ENCODE measurements at places on chromosomes 1 and 21.

DNA sequence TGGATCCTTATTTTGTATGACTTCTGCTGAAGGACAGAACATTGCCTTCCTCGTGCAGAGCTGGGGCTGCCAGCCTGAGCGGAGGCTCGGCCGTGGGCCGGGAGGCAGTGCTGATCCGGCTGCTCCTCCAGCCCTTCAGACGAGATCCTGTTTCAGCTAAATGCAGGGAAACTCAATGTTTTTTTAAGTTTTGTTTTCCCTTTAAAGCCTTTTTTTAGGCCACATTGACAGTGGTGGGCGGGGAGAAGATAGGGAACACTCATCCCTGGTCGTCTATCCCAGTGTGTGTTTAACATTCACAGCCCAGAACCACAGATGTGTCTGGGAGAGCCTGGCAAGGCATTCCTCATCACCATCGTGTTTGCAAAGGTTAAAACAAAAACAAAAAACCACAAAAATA lies 27.5 kb upstream of the KDM4A start:
- no peak for DNase-seq

GRCh38 chr1:175470591-175470990 lies 272.8 kb downstream of the TNR start:
- no peak for DNase-seq

- no peak for DNase-seq
These were observed 386.2 kb downstream of the LRRIQ3 start for GRCh38 chr1:73811798-73812197.

- no peak for DNase-seq
These were observed 1502.5 kb downstream of the KCNT2 start for GRCh38 chr1:195105773-195106172.

DNA sequence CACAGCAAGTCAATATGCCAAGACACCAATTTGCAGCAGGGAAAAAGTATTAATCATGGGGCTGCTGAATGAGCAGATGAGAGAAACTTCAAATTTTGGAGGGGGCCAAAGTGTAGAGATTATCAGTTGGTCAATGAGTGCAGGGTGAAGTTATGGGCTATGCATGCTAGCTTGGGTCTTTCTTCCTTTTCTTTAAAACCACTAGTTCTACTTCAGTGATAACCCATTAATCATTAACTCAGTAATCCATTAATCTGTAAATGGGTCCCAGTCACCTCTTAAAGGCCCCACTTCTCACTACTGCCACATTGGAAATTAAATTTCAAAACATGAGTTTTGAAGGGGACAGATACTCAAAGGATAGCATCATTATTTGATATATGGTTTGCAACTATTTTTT lies 688.6 kb upstream of the ADGRL4 start:
- DNase-seq: no peak

- DNase-seq: no peak
These were observed 349.6 kb downstream of the LMO4 start for GRCh38 chr1:87678266-87678665.

DNA sequence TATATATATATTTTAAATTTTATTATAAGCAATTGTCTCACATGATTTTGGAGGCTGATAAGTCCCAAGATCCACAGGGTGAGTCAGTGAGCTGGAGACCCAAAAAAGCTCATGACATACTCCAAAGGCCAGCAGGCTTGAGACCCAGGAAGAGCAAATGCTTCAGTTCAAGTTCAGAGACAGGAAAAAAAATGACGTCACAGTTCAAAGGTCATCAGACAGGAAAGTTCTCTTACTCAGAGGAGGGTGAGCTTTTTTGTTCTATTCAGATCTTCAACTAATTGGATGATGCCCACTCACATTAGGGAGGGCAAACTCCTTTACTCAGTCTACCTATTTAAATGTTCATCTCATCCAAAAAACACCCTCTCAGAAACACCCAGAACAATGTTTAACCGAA lies 18.2 kb downstream of the RXRG start:
- DNase-seq: peak; percentile 50

DNA sequence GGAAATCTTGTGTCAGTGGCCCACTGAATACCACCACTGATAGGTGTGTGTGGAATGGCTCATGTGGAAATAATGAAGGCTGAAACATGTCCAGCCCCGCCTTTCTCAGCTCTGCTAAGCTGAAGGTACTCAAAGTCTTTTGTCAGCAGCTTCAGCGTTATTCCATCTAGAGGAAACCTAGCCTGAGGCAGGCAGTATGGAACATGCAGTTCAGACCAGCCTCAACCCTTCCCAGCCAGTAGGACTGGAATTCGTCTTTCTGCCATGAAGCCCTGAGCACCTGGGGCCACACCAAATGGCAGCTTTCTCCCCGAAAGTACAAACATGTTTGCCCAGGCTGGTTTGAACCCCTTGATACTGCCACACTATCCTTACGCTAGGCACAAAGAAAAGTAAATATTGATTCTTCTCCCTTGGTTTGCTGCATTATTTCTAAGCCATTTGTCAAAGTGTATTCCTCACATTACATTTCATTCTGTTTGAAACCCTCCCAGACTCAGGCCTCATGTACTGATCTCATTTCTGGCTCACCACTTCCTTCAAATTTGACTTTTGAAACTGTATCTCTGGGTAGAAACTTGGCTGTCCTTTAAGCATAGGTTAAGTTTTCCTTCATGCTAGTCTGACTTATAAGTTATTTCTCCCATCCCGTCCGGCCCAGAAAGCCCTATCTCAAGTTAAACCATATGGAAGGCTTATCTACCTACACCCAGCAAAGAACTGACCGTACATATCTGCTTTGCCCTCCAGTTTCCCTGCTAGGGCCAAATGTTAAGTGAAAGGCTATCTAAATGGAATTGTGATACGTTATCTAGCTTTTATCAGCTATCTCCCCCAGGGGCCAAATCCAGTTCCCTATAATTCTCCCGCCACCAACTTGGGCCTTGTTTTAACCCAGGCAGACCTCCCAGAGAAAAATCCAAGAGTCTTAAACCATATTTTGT lies 45.7 kb upstream of the HOOK1 start:
- no peak for DNase-seq

DNA sequence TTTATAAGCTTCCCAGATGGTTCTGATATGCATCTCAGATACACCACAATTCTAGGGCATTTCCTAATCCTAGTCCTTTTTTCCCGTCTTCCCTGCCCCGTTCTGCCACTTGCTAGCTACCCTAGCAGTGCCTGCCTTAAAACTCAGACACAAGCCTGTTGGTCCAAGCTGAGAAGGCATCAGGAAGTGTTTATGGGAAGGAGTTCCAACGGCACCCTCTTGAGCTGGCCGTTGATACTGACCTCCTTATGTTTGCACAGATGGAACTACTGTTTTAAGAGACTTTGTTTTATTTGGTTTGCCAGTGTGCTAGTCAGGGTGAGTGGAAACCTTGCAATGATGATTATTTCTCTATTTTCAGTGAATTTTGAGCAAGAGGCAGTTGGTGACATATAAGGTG lies 67.2 kb downstream of the UCK2 start:
- DNase-seq: no peak

GRCh38 chr1:8510041-8510823 lies 192.3 kb downstream of the SLC45A1 start:
- DNase-seq: no peak

DNA sequence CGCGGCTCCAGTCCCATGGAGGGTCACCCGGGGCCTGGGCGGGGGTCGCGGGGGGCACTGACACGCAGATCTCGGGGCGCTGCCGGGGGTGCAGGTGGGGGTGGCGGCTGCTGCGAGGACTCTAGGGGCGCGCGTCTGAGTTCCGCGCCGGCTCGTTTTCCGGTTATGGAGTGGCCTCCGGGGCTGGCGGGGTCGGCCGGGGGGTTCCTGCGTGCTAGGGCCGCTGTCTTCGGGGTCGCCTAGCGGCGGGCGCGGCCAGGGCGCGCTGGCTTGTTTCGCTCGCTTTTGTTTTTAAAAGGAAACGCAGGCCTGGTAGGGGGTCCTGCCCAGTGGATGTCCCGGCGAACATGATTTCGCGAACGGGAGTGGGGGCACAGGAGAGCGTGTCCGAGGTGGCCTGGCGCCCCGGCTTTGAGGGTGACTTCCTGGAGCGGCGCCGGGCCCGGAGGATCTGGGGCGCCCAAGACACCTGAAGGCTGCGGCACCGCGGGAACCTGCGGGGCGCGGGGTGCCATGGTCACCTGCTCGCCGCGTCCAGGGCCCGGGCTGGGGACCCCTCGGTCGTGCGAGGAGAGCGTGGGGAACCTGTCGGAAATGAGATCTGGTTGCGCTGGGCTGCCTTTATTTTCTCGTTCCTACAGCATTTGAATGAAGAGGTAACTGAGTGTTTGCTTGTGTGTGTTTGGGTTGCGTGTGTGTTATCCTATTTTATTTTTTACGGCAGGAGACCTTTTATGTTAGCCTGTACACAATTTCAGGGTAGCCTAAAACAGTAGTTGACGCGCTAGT lies 618 bp downstream of the ETS2 start:
- no peak for DNase-seq

DNA sequence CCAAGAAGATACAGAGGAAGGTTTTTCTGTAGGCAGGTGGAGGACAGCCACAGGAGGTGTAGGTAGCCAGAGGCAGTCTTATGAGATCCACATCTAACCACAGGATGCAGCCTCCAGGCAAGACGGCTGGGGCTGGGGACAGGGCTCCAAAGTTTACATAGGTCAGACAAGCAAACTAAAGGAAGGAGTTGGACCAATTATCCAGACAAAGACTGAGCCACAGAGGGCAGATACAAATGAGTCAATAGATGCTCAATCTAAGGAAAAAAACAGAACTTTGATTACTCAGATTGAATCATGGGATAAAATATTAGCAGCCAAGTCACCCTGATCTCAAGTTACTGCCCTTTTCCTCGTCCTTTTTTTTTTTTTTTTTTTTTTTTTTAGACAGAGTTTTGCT lies 91.6 kb downstream of the RGS7 start:
- DNase-seq: no peak

GRCh38 chr1:94095112-94095637 lies 25.8 kb downstream of the ABCA4 start:
- DNase-seq: no peak

GRCh38 chr1:162899422-162900146 lies 38.6 kb upstream of the CCDC190 start:
- no peak for DNase-seq

DNA sequence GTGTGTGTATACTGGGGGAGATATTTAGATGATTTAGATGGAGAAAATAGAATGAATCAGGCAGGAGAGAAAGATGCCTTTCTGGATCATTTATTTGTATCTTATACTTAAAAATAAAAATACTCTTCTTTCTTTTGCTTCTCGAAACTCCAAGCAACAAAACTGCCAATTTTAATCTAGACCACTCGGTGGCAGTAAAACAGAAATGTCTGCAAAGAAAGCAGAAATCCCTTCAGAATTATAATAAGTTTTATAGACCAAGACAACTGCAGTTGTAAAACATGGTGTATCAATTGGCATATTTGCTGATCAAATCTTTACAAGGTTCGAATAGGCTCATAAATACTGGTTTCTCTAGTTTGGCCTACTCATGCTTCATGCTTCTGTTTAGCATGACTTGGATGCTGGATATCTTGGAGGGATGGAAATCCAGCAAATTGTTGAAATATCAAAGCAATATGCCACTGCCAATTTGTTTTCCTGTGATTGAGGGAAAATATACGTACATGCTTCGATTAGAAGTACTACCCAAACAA lies 15.1 kb upstream of the C1orf87 start:
- DNase-seq: no peak

DNA sequence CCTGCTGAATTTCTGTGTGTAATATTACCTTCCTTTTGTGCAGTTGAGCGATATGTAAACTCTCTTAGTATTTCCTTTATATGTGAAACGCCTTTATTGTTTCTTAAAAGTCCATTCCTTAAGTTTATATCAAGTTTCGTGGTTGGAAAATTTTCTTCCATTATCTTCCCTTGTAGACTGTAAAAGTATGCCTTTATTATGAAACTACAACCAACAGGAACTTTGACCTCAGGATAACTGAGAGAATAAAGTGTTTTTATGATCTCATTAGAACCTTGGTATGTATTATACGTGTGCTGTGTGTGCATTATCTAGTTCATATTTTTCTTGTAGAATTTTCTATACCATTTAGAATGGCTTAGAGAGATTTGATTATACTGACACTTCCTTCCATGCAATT lies 3.1 kb upstream of the CDC14A start:
- DNase-seq: no peak

- DNase-seq: no peak
These were observed 89.7 kb downstream of the MAGI3 start for GRCh38 chr1:113479713-113480676.

Data from kidney capillary endothelial cell (primary cell).